ENCODE measurements at places on chromosomes 6 and 20.

GRCh38 chr20:50587291-50587961, 77.2 kb downstream of the PTPN1 start:
- DNase-seq, result no peak

DNA sequence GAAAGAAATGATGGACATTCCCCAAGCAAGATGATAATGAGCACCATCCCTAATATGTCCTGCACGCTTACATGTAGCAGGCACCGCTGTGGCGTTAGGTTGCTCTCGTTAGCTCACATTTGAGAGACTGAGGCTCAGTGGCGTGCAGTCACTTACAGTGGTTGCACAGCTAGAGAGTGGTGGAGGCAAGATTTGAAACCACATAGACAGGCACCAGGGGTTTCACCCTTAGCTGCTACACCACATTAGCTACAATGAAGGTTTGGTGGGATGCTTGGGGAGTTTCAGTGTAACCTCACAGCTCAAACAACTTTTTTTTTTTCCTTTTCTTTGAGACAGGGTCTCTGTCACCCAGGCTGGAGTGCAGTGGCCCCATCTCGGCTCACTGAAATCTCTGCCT, 3.7 kb downstream of the COX4I2 start:
- no peak overlapping the region for H3K27ac ChIP-seq
- no peak for DNase-seq
- no peaks in the 10 kb centered on the region for H3K36me3 ChIP-seq

GRCh38 chr6:18161431-18161830, 6.2 kb downstream of the KDM1B start:
- no peak overlapping the region for H3K27ac ChIP-seq
- no peaks in the 10 kb centered on the region for H3K27me3 ChIP-seq
- no peak for DNase-seq
- H3K4me1 ChIP-seq, result no peaks in the 10 kb centered on the region
- H3K36me3 ChIP-seq, result peaks cover 40% of the 10 kb centered on the region

- no peak for DNase-seq
- no peak overlapping the region for H3K4me3 ChIP-seq
- H3K27ac ChIP-seq, result no peak overlapping the region
Observed at GRCh38 chr6:139728876-139729427, 354.5 kb upstream of the CITED2 start.

DNA sequence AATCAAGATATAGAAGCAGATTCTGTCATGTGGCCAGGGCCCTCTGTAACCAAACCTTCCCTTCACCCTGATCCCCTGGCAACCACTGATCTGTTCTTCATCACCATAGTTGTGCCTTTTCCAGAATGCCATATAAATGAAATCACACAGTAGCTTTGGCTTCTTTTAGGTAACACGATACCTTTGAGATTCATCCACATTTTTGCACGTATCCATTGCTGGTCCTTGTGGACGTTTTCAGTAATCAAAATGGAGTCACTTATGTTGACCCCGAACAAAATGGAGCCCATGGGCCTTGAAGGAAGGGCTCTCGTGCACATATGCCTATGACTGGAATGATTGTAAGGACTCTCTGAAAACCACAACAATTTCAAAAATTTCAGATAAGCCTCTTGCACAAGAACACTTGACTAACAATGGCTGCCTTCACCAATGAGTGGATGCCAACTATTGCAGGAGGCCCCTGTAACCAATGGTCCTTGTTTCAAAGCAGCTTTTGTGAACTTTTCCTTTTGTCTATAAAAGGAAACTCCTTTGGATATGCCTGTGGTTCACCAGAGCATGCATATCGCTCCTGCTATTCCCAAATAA, 84.3 kb upstream of the RALY start:
- peak; percentile 68 for DNase-seq
- peak overlapping the region; percentile 68 for H3K27ac ChIP-seq
- no peaks in the 10 kb centered on the region for H3K27me3 ChIP-seq
- H3K4me1 ChIP-seq, result peaks cover 21% of the 10 kb centered on the region

DNA sequence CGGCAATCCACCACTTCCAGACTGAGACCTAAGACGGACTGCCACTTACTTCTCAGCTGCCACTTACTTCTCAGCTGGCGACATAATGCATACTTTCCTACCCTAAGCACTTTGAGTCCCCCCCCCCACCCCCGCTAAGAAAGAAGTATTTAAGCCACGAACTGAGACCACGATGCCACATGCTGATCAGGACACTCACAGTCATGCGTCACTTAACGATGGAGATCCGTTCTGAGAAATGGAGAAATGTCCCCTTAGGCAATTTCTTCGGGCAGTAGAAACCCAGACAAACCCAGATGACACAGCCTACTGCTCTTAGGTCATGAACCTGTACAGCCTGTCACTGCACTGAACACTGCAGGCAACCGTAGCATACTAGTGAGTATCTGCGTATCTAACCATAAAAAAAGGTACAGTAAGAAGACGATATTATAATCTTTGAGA, 690 bp downstream of the IFNGR1 start:
- no peaks in the 10 kb centered on the region for H3K27me3 ChIP-seq
- no peaks in the 10 kb centered on the region for H3K36me3 ChIP-seq
- H3K4me3 ChIP-seq, result peak overlapping the region; percentile 87
